Globus pallidus (tissue), 1 donor: ENCODE measurements at places on chromosomes 7 and 10.

- DNase-seq = no peak
These were observed 43.5 kb downstream of the KMT2C start for GRCh38 chr7:152392254-152392653.

GRCh38 chr7:122675011-122675410 is 23.9 kb downstream of the RNF133 start:
- DNase-seq = no peak

DNA sequence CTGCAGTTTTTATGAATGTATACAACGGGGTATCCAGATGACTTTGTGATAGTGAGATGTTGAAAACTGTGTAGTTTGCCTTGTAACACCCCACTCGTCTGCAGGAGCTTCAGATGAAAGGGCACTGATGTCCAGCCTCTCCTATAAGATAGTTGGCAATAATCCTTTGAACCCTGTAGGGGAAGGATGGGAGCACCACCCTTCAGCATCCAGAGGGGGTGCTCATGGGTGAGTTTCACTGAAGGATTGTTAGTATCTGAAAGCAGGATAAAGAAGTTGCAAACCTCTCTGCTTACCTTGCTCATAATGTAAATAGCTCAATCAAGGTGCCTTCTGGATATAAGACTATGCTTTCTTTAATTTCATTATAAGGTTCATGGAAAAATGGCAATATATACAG is 201.5 kb downstream of the TMEM178B start:
- DNase-seq = no peak

DNA sequence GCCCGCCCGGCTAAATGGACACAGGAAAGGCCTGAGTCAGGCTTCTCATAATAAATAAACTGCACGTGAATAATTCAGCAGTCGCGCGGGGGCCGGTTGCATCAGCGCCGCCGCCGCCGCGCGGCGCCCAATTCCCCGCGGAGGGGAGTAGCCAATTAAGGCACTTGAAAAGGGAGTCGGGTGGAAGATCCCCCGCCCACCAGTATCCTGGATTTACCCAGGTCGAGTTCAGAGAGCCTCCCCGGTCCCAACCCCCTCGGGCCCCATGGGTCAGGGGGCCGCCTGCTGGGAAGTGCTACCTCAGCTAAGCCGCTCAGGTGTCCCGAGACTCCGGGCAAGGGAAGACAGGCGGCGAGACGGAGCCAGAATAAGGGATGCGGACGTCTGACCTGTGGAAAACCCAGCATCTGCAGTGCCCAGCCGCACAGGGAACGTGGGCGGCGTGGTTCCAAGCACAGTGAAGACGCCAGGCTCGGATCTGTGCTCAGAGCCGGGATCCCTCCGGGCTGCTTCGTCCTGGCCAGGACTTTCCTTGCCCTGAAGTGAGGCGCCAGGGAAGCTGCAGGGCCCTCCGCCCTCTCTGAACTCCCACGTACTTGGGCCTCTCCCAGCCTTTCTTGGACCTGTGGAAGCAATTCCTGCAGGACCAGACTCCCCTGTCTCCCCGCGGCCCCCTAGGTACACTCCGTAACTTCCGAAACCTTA is 7.3 kb upstream of the LBX1 start:
- DNase-seq = no peak
